ENCODE measurements at places on chromosomes 16 and 17. TPM values are rescaled to one million over a fixed set of nuclear protein-coding genes. Genes with fewer than 3 reads are reported as not detected.

DNA sequence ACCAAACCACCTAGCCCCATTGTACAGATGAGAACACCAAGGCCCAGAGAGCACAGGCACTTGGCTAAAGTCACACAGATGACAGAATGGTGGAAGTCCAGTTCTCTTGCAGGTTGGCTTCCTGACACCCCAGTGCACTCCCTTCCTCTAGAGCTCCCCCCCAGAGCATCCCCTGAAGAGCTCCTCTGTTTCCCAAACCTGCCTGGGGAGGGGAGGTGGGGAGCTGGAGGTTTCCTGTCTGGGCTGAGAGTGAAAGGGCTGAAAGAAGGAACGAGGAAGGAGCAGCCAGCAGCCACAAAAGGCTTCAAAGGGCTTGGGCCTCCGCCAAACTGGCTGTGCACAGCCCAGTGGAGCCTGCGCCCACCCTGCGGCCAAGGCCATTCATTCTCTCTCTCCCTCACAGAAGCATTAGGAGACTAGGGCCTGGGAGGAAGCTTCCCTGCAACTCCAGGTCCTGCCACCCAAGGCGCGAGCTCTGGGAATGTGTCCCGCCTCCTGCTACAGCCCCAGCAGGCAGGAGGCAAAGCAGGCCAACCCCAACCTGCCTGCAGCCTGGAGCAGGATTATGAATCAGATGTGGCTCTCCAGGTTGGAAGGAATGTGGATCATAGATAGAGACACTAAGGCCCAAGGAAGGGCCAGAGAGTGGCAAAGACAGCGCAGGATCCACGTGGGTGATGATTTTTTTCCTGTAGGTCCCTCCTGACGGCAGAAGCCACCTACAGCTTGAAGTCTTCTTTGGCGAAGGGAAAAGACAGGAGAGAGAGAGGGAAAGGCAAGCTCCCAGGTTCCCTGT is 913 bp downstream of the SLC13A5 start:
- DNase-seq, result peak; percentile 22

DNA sequence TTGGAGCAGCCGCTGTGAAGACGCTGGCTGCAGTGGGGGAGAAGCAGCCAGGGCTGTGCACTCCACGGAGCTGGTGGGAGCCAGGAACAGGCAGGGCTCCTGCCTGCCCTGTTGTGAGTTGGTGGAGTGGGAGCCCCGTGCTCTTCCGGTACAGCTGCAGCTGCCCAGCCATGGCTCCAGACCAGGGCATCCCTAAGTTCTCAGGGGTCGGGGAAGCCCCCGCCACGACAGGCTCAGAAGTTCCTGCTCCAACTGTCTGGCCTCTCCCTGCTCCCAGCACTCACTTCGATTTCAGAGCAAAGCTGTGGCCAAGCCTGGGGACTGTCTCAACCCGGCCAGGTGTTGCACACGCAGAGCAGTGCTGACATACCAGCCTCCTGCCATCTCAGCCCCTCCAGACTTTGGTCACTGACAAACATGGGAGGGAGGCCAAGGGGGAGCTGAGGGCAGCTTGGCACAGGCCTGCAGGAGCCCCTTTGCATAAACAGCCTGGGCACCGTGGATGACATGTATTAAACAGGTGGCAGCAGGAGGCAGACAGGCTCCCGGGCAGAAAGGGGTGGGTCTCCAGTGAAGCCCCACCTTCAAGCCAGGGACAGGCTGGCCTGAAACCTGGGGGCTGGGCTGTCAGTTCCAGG is 13.9 kb upstream of the KDM8 start:
- no peak for DNase-seq

PRSS33 gene
- 0.96 TPM for total RNA-seq

GRCh38 chr17:77394540-77395295 is 253.9 kb downstream of the SEC14L1 start:
- DNase-seq, result no peak

KCNAB3 gene
- 1.7 TPM for total RNA-seq

DNA sequence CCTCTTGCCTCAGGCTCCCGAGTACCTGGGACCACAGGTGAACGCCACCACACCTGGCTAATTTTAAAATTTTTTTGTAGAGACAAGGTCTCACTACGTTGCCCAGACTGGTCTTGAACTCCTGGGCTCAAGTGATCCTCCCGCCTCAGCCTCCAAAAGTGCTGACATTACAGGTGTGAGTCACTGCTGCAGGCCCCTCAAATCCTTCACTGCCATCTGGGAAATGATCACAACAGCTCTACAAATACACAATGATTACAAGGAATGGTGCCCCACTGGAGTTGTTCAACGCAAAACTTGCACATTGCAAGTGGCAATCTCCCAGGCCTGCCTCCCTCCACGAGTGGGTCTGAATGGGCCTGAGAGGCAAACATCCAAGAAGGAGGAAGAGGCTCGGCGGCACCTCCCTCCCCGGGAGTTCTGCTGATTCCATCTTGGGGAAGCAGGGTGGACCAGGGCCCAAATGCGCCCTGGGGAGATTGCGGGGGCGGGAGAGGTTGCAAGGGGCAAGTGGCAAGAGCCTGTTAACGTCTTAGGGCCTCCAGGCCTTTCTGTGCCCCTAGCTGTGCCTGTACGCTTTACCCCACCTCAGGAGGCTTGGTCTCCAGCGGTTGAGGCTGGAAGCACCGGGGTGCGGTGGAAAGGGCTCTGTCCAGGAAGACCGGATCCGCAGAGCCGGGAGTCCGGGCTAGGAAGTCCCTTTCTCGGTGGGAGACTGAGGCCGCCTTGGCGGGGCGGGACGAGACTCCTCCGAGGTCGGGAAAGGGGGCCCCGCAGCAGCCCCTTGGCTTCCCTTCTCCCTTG is 656 bp upstream of the IGFBP4 start:
- no peak for DNase-seq

DNA sequence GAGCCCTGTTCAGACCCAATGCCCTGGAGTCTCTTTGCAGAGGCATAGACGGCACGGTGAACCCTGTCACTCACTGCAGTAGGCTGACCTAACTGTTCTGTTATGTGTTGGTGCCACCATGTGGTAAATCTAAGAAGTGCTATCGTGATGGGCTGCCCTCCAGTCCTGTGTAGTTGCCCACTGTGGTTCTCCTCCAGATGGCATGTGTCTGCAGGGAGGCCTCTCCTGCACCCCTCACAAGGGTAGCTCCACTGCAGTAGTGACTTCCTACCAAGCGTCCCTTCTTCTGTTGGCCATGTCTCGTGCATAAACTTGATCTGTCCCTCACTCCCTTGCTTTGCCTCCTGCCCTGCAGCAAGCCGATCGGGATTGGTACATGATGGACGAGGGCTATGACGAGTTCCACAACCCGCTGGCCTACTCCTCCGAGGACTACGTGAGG is 5.8 kb downstream of the DHX38 start:
- DNase-seq, result peak; percentile 42

GRCh38 chr16:54373534-54374520 is 87.2 kb upstream of the IRX3 start:
- peak; percentile 73 for DNase-seq
